ENCODE measurements at places on chromosomes 1 and 21.

- no peak for DNase-seq
Observed at GRCh38 chr1:2642131-2642559, 9.3 kb upstream of the MMEL1 start.

DNA sequence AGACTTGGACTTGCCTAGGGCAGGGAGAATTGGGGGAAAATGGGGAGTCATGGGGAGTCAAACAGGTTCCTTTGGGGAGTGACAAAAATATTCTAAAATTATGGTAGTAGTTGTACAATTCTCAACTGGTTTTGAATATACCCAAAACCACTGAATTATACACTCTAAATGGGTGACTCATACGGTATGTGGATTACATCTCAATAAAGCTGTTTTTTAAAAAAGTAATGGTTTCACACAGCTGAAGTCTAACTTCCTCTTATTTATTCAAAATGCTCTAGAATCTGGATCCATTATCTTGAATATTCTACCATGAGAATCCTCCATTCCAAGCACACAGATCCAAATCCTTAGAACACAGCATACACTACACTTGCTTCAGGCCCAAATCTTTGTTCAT, 11.1 kb downstream of the EIF4G3 start:
- DNase-seq, result no peak

GRCh38 chr1:1182491-1183220, 9.0 kb downstream of the TTLL10 start:
- DNase-seq, result no peak

DNA sequence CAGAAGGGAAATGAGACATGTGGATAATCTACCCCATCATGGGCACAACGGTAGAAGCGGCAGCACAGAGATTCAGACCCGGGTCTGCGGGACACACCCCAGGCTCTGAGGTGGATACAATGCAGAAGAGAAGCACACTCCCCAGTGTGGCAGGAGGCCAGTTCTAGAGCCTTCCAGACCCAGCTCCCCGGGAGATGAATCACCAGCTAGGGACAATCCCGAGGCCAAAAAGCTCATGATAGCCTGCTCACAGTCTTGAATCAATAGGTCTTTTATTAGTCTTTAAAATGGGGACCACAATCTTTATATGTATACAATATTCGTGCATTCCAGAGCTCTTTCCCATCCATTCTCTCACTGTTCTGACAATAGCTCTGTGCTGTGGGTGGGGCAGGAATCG, 57.3 kb upstream of the DIRAS3 start:
- DNase-seq, result no peak

GRCh38 chr21:38861056-38861455, 55.3 kb downstream of the ETS2 start:
- no peak for DNase-seq

- DNase-seq, result no peak
Observed at GRCh38 chr1:147758379-147759100, 1.9 kb downstream of the GJA5 start.

GRCh38 chr1:197763307-197763706, 12.0 kb downstream of the DENND1B start:
- no peak for DNase-seq

- no peak for DNase-seq
Observed at GRCh38 chr1:74775735-74776134, 42.8 kb downstream of the TYW3 start.

DNA sequence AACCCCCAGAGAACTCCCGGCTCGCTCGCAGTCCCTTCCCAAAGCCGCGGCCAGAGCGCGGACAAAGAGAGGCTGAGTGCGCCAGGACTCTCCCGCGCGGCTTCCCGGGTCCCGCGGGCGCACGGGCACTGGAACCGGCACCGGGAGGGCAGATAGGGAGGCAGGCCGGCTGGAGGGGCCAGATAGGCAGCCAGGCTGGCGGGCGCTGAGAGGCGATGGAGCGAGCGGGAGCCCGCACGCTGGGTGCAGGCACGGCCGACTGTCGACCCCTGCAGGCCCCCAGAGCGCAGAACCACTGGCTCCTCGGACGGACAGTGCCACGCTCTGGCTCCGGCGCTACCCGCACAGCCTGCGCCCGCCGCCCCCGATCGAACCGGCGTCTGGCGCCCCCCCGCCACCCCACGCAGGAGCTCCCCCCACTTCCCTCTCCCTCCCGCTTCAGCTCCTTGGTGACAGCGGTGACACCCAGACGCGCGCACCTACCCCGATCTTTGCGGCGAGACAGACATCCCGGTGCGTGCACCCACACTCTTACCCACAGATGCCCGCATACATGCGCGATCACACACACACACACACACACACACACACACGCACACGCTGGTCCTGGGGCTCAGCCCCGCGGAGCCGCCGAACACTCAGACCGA, 534 bp downstream of the SLC6A9 start:
- DNase-seq, result peak; percentile 43

GRCh38 chr1:41241354-41241748, 755 bp downstream of the SCMH1 start:
- DNase-seq, result peak; percentile 22

DNA sequence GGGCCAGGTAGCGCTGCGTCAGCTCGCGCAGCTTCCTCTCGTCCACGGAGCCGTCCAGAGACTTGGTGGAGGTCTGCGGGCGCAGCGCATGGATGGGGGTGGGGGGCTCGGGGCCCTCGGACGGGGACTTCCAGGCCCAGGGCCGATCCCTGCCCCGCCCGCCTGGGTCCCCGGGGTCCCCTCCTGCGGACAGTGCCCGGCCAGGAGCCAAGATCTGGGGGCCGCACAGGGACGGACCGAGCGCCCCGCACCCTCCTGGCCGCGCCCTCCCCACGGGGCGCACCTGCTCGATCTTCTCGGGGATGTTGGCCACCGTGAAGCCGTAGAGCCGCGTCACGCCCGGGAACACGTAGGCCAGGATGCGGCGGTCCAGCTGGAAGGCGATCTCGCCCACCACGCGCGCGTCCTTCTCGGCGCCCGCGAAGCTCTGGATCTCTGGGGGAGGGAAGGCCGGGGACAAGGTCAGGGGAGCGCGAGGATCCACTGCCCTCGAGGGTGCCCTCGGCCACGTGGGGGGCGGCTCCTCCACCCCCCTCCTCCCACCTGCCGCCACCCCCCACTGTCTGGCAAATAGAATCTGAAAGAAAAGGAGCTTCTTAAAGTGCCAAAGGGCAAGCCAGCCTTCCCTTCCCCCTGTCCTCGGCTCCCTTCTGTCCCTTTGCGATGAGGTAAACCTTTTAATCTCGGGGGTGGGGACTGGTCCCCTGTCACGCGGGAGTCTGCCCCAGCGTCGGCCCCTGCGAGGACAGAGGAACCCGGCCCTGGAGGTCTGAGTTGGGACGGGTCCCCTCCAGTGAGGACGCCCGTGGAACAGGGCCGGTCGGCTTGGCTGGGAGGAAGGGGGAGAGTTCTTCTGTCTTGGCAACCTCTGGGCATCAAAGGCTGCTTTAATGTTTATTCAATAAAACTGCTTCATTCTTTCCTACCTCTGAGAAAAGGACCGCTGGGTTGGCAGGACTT, 6.5 kb upstream of the FTCD start:
- DNase-seq, result no peak

- DNase-seq, result no peak
Observed at GRCh38 chr1:245332513-245332912, 177.7 kb downstream of the KIF26B start.

- peak; percentile 1 for DNase-seq
Observed at GRCh38 chr1:245888809-245889208, 618.3 kb downstream of the SMYD3 start.

DNA sequence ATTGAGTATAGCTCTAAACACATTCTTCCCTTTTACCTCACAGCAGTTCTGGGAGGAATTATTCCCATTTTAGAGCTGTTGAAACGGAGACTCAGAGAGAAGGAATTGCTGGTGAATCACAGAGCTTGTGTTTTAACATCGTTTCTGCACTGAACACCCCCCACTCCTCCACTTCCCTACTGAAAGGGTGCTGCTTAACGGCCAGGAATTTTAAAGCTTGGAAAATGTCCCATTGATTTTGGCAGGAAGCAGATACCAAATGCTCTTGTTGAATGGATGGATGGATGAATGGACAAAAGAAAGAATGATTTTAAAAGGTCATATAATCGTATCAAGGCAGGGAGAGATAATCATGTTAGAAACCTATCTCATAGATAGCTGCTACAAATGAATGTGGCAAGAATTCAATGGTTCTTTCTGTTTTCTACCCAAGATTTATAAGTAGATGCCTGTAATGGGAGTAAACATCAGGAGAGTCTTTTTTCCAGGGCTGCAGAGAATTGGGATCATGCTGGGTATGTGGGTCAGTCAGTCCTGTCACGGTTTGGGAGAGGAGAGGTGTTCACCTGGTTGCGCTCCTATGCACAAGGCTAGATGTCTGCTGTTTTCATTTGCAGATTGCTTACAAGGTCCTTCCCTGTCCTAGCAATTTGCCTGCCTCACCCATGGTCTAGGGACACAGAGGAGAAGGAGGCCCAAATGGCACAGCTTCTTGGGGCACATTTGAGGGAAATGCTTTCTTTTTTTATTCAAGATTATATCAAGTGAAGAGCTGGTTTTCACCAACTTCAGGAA, 19.0 kb downstream of the FAM163A start:
- DNase-seq, result no peak

- peak; percentile 16 for DNase-seq
Observed at GRCh38 chr1:235866205-235866912, at the start of gene LYST. Gene LYST (minus strand): TSS chr1:235866906. CDS start chr1:235830417, 36,489 bp downstream.
